Skin of body (tissue), 3 donors: ENCODE measurements at places on chromosomes 7 and 10. TPM values are rescaled to one million over a fixed set of nuclear protein-coding genes. Genes with fewer than 3 reads are reported as not detected.

The LMOD2 gene
- total RNA-seq, result 16.2 TPM

The RNF32 gene
- 0.89 TPM for total RNA-seq

The CARD11 gene
- 0.59 TPM for total RNA-seq

The ACTL6B gene
- total RNA-seq, result not detected

The CPN1 gene
- total RNA-seq, result not detected

The C7orf33 gene
- not detected for total RNA-seq

The SPDYE5 gene
- not detected for total RNA-seq

The FAM241B gene
- total RNA-seq, result 1.7 TPM

The FAM25G gene
- total RNA-seq, result 1.8 TPM

The GRM8 gene
- 1.9 TPM for total RNA-seq

The PIP4K2A gene
- 22.1 TPM for total RNA-seq

The GDF2 gene
- total RNA-seq, result not detected

The PLXNA4 gene
- total RNA-seq, result 6.8 TPM

The ADCY1 gene
- 5.7 TPM for total RNA-seq

DNA sequence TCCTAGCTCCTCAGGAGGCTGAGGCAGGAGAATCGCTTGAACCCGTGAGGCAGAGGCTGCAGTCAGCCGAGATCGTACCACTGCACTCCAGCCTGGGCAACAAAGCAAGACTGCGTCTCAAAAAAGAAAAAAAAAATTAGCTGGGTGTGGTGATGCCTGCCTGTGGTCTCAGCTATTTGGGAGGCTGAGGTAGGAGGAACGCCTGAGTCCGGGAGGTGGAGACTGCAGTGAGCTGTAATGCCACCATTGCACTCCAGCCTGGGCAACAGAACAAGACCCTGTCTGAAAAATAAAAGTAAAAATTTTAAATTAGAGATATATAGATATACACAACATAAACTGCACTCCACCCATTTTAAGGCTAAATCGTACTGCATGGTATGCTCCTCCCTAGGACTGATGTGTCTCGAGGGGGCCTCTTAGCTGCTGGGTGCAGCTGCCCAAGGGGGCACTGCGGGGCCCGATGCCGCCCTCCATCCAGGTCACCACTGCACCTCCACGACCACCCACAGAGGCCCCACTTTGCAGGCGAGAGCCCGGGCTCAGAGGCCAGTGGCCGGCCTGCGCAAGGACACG is 40.9 kb upstream of the FOXK1 start:
- peak; percentile 54 for DNase-seq

- no peak for DNase-seq
Measured at GRCh38 chr7:50372923-50373322, 68.4 kb downstream of the IKZF1 start.

GRCh38 chr10:80718024-80718423 is 180.3 kb downstream of the SH2D4B start:
- no peak for DNase-seq

DNA sequence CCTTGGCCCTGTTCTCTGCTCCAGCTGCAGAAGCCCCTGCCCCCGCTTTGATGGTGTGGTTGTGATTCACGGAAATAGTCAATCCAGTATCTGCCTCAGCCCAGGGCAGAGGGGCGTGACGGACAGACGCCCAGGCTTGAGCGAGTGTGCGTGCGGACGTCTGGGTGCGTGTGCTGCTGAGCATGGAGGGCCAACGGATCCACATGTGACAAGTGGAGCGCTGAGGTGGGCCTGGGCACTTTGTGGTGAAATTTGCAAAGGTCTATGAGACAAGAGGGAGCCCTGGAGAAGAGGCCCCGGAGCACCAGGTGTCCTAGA is 94.4 kb downstream of the WDR37 start:
- DNase-seq, result no peak

DNA sequence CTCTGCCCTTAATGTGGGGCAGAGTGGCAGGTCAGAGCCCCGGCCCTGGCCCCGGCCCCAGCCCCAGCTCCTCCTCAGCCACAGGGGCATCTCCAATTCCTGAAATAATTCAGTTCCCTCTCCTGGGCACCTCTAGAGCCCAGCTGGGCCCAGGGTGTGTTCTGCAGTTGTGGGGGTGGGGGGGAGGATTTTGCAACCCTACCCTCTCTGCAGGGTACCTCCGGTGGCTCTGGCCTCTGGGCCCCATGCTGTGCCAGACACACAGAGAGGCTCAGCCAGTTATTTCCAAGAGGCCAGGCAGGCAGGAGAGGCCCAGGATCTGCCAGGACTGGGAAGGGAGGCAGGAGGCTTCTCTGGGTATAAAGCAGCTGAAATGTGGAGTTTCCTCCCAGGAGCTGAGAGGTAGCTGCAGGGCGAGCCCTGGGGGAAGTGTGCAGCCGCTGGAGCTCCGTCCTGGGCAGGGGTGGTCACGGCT is 47.9 kb downstream of the PWWP2B start:
- no peak for DNase-seq

- no peak for DNase-seq
Measured at GRCh38 chr7:126150278-126150958, 1102.3 kb downstream of the GRM8 start.

DNA sequence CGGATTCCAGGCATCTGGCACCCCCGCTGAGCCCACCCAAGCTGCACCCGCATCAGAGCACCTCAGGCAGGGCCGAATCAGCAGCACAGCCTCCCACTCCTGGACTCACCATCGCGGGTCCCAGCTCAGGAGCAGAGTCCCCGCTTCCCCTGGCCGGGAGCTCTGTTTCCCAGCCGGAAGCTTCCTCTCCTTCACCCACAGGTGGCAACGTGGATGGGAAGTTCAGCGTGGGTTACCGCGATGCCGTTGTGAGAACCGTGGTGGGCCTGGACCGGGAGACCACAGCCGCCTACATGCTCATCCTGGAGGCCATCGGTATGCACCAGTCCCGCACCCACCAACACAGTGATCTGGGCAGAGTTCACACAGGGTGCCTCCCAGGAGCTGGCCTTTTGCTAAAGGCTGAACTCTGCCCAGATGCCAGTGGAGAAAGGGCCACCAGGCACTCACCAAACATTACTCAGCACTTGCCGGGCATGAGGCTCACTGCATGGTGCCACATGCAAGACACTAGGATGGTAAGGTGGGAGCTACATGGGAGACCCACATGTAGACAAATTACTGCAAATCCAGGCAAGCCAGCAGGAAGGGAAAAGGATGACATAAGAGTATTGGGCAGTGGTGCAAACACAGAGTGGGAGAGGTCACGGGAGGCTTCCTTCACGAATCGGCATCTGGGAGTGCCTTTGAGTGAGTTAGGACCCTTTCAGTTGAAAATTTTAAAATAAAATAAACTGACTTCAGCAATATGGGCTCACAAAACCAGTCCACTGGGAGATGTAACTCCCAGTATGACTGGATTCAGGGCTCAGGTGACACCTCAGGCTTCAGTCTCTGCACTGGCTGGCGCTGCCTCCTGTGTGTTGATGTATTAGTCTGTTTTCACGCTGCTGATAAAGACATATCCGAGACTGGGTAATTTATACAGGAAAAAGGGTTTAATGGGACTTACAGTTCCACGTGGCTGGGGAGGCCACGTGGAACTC is 10.4 kb downstream of the C10orf105 start:
- DNase-seq, result no peak

- no peak for DNase-seq
Measured at GRCh38 chr7:125681508-125681907, 751.9 kb upstream of the POT1 start.

- DNase-seq, result no peak
Measured at GRCh38 chr10:101028446-101029337, 2.2 kb downstream of the PDZD7 start.

- DNase-seq, result no peak
Measured at GRCh38 chr7:66070222-66070621, 5.4 kb upstream of the ASL start.

GRCh38 chr10:69640196-69640980 is 10.3 kb downstream of the FAM241B start:
- DNase-seq, result peak; percentile 3

DNA sequence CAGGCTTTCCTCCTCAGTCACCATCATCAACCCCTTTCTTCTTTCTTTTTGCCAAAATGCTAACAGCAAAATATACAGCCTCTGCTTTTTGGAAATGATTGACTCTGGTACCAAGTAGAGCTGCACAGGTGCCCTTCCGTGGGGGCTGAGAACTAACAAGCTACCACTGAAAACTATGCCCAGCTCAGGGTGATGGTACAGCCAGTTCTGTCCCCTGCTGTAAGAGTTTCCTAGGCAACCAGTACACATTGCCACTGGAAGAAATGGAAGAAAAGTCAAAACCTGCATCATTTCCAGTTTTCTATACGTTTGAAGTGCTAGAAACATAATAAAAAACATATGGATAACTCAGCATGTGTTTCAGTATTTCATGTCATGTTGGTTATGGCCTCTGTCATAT is 297.5 kb downstream of the PRKG1 start:
- DNase-seq, result no peak

- DNase-seq, result no peak
Measured at GRCh38 chr7:39332142-39332541, 234.1 kb upstream of the YAE1 start.

DNA sequence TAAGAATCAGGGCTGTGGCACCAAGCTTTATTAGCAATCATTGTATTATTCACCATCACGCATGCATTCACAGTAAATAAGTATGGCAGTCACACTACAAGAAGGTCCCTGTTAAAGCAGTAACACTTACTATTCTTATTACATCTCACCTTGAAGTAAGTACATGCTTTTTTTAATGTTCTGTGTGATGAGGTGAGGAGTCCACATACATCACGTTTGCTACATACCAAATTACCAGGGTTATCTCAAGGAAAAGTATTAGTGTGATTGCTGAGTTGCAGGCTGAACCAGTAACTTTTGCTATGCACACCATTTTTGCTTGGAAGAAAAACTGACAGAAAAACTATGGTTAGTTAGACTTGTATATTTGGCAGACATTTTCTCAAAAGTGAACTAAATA is 24.7 kb downstream of the CPA1 start:
- DNase-seq, result no peak

DNA sequence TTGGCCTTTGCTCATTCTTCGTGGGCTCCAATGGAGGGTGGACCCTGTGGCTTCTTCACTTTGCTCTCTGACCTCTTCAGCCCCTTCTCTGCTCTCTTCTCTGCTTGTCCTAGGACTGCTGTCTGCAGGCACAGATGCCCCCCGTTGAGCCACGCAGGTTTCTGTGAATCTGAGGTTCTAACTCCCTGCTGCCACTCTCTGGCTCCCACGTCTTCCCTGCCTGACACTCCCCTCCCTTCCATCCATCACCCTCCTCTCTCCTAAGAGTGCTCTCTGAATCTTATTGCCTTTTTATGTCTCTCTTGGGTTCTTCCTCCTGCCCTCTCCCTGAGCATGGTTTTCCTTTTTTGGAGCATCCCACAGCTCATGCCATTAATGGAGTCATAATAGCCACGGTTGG is 499.5 kb upstream of the GALNT17 start:
- no peak for DNase-seq

GRCh38 chr7:112136271-112137008 is 69.8 kb downstream of the DOCK4 start:
- no peak for DNase-seq

DNA sequence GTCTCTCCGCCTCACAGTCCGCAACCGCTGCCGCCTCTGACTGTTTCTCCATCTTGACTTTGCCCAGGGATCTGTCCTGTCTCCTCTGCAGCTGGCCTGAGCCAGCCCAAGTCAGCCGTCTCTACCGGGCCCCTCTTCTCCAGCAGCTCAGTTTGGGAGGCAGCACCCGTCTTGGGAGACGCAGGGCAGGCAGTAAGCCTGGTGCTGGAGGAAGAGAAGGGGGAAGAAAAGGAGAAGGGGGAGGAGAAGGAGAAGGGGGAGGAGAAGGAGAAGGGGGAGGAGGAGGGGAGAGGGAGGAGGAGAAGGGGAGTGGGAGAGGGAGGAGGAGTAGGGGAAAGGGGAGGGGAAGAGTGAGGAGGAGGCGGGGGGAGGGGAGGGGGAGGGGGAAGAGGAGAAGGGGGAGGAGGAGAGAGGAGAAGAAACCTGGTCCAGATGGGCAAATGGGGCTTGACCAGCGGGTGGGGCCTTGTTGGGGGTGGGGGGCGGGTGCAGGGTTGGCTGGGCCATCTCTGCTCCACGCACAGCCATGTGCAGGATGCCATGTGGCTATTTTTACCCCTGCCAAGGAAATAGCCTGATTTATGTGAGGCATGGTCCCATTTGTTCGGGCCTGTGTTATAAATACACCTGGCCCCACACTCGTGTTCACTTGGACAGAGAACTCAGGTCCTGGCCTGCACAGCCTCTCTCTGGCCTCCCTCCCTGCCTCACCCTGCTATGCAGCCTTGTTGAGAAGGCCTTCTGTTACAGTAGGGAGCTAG is 35.9 kb upstream of the FZD9 start:
- DNase-seq, result peak; percentile 46

DNA sequence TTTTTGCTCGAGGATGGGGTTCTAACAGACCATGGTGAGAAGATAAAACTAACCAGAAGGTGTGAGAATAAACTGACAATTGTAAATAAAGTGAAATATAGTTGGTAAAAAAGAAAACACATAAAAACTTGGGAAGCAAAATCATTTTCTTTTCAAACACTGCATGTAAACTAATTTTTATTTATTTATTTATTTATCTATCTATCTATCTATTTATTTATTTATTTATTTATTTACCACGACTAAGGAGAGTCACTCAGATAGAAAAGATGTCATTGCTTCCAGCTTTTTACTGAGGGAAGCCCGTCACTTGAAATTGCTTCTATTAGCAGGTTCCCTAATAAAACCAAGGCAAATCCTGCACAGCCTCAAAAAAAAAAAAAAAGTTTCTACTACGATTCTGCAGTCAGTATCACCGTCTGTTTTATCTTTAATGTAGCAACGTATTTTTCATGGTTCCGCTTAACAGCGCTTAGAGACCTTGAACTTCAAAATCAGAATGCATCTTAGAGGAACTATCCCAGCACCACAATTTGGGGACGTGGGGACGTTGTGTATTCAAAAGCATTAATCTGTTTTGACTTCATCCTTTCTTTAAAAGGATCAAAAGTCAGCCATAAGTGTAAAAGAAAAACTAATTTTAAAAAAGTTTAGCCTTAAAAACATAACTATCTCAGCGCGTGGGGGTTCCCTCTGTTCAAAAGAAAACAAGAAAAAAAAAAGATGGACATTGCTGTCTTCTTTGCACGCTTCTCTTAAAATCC is 33.3 kb upstream of the EBLN1 start:
- DNase-seq, result peak; percentile 73

- no peak for DNase-seq
Measured at GRCh38 chr10:62654966-62655336, 149.6 kb upstream of the ADO start.

DNA sequence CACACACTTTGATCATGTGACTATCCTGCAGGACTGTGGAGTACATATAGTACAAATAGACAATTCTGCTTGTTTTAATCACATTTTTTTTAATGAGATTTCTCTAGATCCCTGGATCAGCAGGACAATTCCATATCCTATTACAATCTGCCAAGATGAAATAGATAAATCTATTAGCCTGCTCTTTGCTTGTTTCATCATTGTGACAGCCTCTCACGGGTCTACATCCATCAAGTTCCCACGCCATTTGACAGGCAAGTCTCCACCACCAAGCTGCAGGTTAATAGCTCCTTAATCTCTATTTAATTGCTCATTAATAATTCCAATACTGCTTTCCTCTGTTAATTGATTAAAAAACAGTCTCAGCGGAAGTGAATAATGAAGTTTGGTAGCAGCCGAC is 671.5 kb downstream of the CCSER2 start:
- DNase-seq, result no peak
